ENCODE measurements at places on chromosomes 3 and 15.

- no peak for DNase-seq
Measured at GRCh38 chr3:103388214-103388613, 953.4 kb downstream of the ZPLD1 start.

- DNase-seq: no peak
Measured at GRCh38 chr15:96851613-96852012, 521.1 kb downstream of the NR2F2 start.

DNA sequence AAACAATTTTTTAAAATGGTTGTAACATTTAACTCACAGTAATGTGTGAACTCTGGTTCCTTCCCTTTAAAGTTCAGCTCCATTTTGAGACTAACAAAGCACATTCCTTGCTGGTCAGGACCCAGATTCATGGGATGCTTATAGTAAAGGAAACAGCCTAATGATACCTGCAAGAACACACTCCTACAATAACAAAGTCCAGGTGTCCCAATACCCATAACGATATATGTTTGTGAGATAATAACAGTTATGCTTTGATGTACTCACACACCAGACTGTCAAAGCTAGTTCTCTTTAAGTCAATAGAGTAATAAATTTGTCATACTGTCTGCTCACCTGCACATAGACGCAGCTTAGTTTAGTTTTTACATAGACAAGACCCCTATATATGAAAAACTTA, 15.9 kb upstream of the CCDC50 start:
- no peak for DNase-seq

DNA sequence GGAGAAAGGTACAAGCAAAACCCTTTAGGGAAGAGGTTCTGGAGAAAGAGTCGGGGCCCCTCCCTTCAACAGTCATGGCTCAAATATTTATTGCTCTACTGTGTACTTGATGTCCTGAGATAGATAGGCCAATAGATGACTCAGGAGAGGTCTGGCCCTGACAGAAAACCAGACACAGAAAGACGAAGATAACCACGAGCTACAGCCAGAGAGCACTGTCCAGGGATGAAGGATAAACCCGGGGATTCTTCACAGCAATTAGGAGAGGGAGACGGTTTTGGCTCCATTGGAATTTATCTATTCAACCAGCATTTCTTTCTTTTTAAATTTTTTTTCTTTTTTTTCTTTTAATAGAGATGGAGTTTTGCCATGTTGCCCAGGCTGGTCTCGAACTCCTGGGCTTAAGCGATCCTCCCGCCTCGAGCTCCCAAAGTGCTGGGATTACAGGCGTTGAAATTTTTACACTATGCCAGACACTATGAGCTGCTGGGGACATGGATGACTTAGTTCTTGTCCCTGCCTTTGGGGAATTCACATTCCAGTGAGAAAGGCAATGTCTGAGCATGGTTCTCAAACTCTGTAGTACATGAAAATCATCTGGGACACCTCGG, 4.6 kb upstream of the CIDEC start:
- DNase-seq: no peak

- DNase-seq: no peak
Measured at GRCh38 chr3:142209655-142210054, 15.7 kb downstream of the GK5 start.

DNA sequence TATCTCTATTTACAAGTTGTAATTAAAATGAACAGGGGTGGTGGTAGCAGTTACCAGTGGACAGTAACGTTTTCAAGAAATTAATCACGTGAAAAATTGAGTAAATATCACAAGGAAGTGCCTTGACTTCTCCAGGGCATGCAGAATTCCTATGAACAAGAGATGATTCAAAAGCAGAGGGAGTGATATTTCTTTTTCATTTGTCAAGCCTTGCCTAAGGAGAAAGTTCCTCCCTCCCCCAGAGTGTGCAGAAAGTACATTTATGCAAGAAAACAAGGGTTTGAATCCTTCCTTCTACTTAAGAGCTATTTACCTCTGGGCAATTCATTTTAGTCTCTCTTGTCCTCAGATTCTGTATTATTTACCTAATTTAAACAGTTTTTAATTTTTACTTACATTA, 53.3 kb upstream of the ZNF385D start:
- no peak for DNase-seq

DNA sequence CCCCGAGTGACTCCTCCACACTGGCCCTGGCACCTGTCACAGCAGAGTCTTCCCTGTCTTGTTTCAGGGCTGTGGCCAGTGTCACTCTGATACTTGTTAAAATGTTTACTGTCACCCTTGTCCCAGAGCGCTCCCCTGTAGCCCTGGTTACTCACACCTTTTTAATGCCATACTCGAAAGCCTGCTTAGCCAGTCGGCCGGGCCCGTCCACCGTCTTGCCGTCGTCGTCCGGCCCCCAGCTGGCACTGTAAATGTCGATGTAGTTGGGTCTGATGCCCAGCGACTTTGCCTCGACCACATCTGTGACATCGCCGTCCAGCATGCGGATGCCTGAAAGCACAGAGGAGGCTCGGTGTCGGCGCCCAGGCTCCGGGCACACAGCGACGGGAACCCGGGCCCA, 91.3 kb downstream of the PCSK6 start:
- no peak for DNase-seq
